ENCODE measurements at places on chromosomes 16 and 17.

DNA sequence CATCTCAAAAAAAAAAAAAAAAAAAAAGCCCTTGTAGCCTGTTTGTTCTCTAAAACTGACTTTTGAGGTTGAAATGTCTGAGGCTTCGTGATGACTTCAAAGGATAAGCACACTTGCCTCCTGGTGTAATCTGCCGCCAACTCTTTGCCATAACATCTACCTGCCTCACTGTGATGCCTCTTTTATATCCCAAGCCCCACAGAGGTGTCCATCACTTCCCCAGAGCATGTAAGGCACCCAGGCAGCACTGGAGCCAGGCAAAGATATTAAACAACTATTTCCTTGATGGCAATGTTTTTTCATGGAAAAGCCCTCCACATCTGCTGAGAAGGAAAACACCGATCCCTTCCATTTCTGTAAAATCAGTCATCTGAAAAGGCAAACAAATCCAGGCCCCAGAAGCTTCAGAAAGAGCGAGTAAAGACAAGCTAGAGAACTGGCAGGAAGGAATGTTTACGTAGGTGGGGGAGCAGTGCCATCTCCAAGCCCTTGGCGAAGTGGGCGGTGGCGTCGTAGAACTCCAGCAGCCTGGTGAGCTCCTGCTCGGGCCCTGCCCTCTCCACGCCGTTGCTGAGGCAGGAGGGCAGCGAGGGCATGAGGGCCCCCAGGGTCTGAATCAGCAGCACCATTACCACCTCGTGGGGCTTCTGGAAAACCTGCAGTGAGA, 28.6 kb downstream of the COG7 start:
- no peak for DNase-seq
- H3K4me3 ChIP-seq: no peak overlapping the region
- H3K27me3 ChIP-seq: no peaks in the 10 kb centered on the region
- H3K27ac ChIP-seq: no peak overlapping the region
- no peaks in the 10 kb centered on the region for H3K4me1 ChIP-seq
- H3K36me3 ChIP-seq: no peaks in the 10 kb centered on the region

DNA sequence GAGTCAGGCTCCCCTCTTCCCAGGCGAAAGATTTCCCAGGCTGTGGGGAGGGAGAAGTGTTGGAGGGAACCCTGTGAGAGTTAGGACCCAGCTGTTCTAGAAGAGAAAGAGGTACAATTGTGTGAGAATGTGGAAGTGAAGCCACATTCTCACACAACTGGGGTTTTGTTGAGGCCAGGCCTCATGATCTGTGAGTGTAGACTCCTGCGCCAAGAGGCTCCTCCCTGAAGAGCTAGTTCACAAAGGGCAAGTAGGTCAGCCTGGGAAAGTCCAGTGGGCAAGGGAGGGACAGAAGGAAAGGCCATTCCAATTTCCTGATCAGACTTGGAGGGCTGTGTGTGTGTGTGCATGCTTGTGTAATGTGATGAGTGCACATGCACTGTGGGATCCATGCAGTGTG, 15.2 kb downstream of the CD300LF start:
- DNase-seq: peak; percentile 25
- H3K36me3 ChIP-seq: no peaks in the 10 kb centered on the region
- H3K27me3 ChIP-seq: no peaks in the 10 kb centered on the region
- H3K27ac ChIP-seq: peak overlapping the region; percentile 50
- no peak overlapping the region for H3K4me3 ChIP-seq

DNA sequence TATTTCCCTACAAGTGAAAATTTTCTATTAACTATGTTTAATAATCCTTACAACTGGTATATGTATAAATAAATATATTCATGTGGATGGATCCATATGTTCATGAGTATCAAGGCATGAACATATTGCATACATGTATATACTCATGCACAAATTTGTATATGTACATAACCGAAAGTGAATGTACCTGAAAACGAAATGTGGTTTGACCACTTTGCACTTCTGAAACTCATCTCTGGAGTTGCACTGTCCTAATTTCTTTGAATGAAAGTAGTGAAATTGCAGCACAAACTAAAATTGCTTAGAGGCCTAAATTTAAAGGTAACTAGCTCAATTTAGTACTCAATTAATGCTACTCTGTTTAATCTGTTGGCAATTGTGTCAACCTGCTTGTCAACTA, 27.4 kb upstream of the GNAO1 start:
- H3K4me1 ChIP-seq: peaks cover 8% of the 10 kb centered on the region
- no peaks in the 10 kb centered on the region for H3K27me3 ChIP-seq
- H3K36me3 ChIP-seq: no peaks in the 10 kb centered on the region
- no peak overlapping the region for H3K27ac ChIP-seq
- peak; percentile 32 for DNase-seq

DNA sequence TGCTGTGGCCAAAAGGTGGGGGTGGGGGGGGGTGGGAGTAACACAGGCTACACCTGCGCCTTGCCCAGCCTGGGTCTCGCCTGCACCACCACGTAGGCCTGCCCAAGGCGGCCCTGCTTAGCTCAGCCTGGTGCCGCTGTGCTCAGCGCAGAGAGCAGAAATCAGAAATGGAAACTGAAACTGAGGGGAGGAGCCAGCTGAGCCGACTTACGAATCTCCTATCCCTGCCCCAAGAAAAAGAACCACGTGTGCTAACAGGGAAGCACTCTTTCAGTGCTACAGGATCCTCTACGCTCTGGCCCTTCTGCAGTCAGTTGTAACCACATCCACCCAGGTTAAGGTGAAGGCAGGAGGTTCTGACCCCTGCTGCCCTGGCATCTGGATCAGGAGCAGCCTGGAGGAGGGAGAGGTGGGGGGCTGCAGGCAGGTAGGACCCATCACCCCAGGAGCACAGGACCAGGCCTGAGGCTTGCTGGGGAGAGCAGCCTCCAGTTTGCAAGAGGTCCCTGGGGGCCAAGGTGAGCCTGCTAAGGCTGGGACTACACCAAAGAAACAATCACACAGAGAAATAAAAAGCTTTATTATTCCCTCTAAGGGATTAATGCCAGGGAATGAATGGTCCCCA, at the start of gene DHX58:
DHX58 (minus strand) TSS at position 163 of the 625 bp plus-strand sequence. CDS start 822 bp downstream, outside the sequence.
- DNase-seq: peak; percentile 90
- H3K4me3 ChIP-seq: peak within 1 kb of the TSS; percentile 79
- H3K27me3 ChIP-seq: no peaks in the 10 kb centered on the region
